ENCODE measurements at places on chromosomes 1 and 21. TPM values are rescaled to one million over a fixed set of nuclear protein-coding genes. Genes with fewer than 3 reads are reported as not detected.

DNA sequence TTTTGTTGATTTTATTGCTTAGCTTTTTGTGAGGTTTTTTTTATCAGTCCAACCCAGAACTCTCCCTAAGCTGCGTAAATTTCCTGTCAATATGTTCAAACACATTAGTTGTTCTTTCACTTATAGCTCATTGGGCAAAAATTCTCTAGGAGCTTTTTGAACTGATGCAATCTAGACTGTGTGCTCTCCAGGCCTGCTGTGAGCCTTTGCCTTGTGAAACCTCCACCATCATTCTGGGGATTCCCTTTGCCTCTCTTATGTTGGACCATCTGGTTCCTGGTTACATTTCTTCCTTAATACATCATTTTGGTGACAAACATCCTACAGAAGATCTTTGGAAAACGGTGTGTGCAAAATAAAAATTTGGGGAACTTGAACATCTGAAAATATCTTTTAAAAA, 247.2 kb downstream of the LRRC7 start:
- DNase-seq, result no peak

PRDM16 gene
- 0.49 TPM for total RNA-seq

GRCh38 chr21:33229099-33229783, 497 bp upstream of the IFNAR2 start:
- DNase-seq, result no peak

GBP4 gene
- total RNA-seq, result 3.0 TPM

GRCh38 chr1:202004711-202005110, 5.7 kb upstream of the ELF3 start:
- DNase-seq, result no peak

DNA sequence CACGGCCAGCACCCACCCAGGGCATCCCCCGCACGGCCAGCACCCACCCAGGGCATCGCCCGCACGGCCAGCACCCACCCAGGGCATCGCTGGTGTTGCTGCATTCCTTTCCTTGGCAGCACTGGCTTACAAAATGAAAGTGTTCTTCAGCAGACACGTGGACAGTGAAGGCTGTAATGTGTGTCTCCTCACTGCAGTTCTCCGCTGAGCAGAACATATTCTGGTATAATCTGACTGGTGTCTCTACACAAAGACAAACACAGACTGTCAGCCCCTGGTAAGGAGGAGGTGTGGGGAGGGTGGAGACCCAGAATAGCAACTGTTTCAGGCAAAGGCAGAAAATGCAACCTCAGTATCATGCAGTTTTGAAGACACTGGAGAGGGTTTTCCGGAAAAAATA, 7.3 kb downstream of the LYPD8 start:
- DNase-seq, result no peak

- DNase-seq, result no peak
Observed at GRCh38 chr1:245235156-245235555, 80.4 kb downstream of the KIF26B start.

DNA sequence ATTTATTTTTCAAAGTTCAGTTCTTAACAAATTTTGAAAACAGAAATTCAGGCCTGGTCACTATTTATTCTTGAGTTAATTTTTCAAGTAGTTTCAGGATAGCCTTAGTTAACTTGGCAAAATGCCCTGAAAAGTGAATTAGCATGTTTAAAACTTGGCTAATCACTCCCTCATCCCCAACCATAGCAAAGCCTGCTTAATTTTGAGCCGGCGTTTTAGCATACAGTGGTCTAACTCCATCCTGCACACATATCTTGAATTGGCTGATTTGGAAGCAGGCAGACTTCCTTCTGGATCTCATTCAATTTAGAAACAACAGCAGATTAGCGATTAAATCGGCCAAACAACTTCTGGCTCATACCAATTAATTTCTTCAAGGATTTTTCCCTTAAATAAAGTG, 439.2 kb downstream of the PTBP2 start:
- no peak for DNase-seq

DNA sequence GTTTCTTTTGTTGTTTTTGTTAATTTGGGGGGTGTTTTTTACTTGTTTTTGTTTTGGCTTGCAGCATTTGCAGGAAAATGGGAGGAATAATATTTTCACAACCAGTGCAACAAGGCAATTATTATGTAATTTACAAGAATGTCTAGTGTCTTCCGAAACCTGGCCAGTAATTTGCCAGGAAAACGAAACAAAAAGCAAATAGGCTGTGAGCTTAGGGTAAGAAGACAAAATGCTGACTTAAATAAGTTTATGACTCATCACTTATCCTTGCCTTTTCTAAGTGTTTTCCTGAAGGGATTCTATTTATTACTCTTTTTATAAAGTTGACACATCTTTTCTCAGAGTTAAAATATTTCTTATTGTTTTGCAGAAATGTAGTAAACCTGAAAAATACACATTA, 49.8 kb downstream of the KCNT2 start:
- no peak for DNase-seq

- DNase-seq, result no peak
Observed at GRCh38 chr1:229989591-229990248, 77.3 kb upstream of the GALNT2 start.

GRCh38 chr1:65939636-65940035, 146.9 kb downstream of the PDE4B start:
- no peak for DNase-seq

Measured in sigmoid colon (tissue), 7 donors.